ENCODE measurements at places on chromosomes 11 and 22. TPM values are rescaled to one million over a fixed set of nuclear protein-coding genes. Genes with fewer than 3 reads are reported as not detected.

Gene SCGB1D2
- total RNA-seq, result not detected

Gene SRSF8
- 23.9 TPM for total RNA-seq

Gene SLC6A5
- not detected for total RNA-seq

Gene MOGAT2
- not detected for total RNA-seq

Gene PKP3
- total RNA-seq, result 0.09 TPM

Gene HTR3A
- not detected for total RNA-seq

Gene ENTHD1
- total RNA-seq, result 0.21 TPM

Gene CRYBA4
- not detected for total RNA-seq

Gene ACTN3
- total RNA-seq, result not detected

Gene PHOX2A
- total RNA-seq, result not detected

Gene APOBEC3F
- 39.8 TPM for total RNA-seq

DNA sequence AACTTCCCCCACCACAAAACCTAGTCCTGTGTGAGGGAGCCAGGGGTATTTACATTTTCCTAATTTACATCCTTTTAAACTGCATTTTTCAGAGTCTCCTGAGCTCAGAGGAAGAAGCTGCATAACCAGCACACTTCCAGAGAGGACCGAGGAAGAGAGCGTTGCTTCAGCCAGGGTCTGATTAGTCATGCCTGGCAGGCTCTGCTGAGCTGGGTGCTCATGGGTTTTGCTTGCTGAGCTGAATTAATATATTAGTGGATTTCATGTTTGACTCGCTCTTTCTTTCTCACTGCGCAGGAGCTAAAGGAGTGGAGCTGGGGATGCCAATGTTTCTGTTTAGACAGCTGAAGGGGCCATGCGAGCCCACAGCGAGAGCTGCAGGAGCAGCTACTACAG is 539.3 kb upstream of the B3GAT1 start:
- H3K4me1 ChIP-seq, result no peaks in the 10 kb centered on the region
- H3K27ac ChIP-seq, result no peak overlapping the region
- no peak overlapping the region for H3K4me3 ChIP-seq
- DNase-seq, result no peak

- DNase-seq, result no peak
- peaks cover 28% of the 10 kb centered on the region for H3K27me3 ChIP-seq
- H3K36me3 ChIP-seq, result no peaks in the 10 kb centered on the region
- H3K4me1 ChIP-seq, result no peaks in the 10 kb centered on the region
Measured at GRCh38 chr11:112477581-112478317, 217.1 kb upstream of the PLET1 start.

DNA sequence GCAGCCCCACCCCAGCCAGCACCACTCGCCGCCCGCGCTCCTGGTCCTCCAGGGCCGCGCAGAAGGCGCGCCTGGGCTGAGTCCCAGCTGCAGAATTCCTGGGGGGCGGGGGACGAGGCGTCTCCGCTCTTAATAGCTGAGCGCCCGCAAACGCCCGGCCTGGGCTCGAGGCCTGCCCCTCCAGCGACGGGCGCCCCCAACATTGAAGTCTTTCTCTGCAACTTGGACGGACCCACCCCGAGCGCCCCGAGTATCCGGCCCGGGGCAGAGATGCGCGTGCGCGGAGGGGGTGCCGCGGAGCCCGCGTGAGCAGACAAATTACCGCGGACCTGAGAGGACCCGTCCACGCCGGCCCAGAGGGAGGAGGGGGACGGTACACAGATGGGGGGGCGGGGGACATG is 6.7 kb upstream of the SYT7 start:
- H3K36me3 ChIP-seq, result no peaks in the 10 kb centered on the region
- H3K4me1 ChIP-seq, result peaks cover 4% of the 10 kb centered on the region
- peaks cover 44% of the 10 kb centered on the region for H3K27me3 ChIP-seq
- DNase-seq, result no peak
- no peak overlapping the region for H3K4me3 ChIP-seq
- no peak overlapping the region for H3K27ac ChIP-seq

DNA sequence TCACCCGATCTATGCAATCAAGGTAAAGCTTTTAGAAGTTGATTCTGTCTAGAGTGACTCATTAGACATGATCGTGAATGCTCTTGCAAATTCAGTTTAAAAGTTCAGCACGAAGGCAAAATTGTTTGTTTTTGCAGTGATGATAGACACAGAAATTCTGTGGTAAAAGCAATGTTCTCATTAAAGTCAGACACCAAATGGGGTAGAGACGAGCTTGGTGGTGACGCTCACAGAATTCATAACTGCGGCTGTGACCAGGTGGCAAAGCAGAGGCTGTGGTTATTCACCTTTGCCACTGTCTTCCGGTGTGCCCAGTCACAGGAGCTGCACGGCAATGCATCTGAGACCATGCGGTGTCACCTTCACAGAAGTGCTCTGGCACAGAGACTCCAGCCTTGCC is 83.4 kb downstream of the WNT7B start:
- peaks cover 3% of the 10 kb centered on the region for H3K27me3 ChIP-seq
- H3K4me3 ChIP-seq, result no peak overlapping the region
- no peak for DNase-seq

DNA sequence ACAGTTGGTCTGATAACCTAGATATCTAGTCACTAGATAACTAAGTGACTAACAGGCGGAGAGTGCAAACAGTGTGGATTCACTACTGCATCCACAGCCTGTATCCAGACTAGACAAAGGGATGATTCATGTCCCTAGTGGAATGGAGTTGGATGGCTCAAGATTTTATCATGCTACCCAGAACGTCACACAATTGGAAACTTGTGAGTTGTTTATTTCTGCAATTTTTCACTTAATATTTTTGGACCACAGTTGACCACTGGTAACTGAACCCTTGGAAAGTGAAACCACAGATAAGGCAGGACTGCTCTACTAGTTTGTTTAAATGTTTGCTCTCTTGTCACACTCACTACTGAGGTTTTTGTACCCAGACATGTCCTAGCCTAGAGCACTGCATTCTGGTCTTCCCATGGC is 76.0 kb downstream of the UBASH3B start:
- peaks cover 55% of the 10 kb centered on the region for H3K4me1 ChIP-seq
- no peak for DNase-seq
- peaks cover 28% of the 10 kb centered on the region for H3K36me3 ChIP-seq
- no peak overlapping the region for H3K27ac ChIP-seq
- H3K27me3 ChIP-seq, result no peaks in the 10 kb centered on the region
- H3K4me3 ChIP-seq, result no peak overlapping the region

- H3K36me3 ChIP-seq, result no peaks in the 10 kb centered on the region
- H3K27me3 ChIP-seq, result no peaks in the 10 kb centered on the region
- no peak overlapping the region for H3K4me3 ChIP-seq
- no peak overlapping the region for H3K27ac ChIP-seq
- DNase-seq, result no peak
- no peaks in the 10 kb centered on the region for H3K4me1 ChIP-seq
Measured at GRCh38 chr11:15695096-15695721, 580.5 kb downstream of the INSC start.

- H3K36me3 ChIP-seq, result no peaks in the 10 kb centered on the region
- H3K4me1 ChIP-seq, result no peaks in the 10 kb centered on the region
- no peak overlapping the region for H3K27ac ChIP-seq
- H3K4me3 ChIP-seq, result no peak overlapping the region
- DNase-seq, result no peak
Measured at GRCh38 chr11:16572945-16573344, 165.5 kb upstream of the C11orf58 start.

DNA sequence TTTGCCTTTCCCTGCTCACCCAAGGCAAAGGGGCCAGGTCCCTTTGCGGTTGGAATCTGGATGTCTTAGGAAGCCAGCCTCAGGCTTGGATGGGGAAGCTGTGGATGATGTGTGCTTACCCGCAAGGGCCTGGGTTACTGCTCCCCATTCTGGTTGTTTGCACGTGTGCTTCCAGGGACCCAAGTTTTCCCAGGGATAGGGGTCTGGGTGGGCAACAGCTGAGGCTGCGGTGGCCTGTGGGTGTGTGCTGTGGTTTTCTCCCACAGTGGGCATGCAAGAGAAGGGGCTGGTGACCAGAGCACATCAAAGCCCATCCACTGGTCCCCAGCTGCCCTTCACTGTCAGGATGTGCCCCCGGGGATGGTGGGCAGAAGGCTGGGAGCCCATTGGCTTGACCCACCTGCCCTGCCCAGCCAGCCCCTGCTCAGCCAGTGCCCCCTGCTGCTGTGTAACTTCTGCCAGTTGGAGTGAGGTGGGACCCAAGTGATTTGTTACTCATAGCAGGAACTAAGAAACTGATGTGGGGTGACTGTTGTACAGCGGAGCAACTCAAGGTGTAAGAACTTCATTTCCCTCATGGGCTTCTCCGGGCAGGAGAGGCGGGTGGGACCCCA is 3.3 kb downstream of the CAPN5 start:
- H3K27me3 ChIP-seq, result peaks cover 23% of the 10 kb centered on the region
- no peak for DNase-seq
- H3K27ac ChIP-seq, result no peak overlapping the region
- no peaks in the 10 kb centered on the region for H3K36me3 ChIP-seq

DNA sequence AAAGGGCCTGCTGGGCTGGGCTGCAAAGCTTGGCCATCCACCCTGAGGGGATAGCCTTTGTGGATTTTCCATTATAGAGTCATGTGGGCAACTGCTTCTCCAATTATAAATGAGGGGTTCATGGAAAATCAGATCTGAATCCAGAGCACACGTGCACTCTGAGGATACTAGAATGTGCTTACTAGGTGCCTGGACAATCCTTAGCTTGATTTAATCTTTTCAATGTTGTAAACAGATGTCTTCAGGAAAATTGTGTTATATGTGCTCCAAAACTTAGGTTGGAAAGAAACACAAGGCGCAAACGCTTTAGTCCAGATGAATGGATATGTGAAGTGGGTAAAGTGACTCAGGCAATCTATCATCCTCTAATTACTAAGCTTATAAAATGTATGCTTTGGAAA is 92.0 kb downstream of the SLC17A6 start:
- H3K36me3 ChIP-seq, result no peaks in the 10 kb centered on the region
- no peak overlapping the region for H3K27ac ChIP-seq
- peaks cover 21% of the 10 kb centered on the region for H3K27me3 ChIP-seq
- H3K4me1 ChIP-seq, result peaks cover 5% of the 10 kb centered on the region

DNA sequence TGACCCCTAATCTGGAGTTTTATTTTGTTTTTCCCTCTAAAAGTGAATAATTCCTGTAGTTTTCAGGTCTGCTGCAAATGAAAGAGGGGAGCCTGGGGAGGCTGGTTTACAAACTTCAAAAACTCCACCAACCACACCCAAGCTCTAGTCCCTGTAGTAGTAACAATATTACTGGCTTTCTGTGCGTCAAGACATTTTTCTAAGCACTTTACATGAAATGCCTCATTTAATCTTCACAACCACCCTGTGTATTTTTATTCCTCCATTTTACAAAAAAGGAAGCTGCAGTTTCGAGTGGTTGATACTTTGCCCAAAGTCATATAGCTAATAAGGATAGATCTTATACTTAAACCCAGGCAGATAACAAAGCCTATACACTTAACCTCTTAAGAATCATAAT is 23.5 kb downstream of the CTNND1 start:
- no peak overlapping the region for H3K4me3 ChIP-seq
- no peaks in the 10 kb centered on the region for H3K36me3 ChIP-seq
- no peak overlapping the region for H3K27ac ChIP-seq
- no peaks in the 10 kb centered on the region for H3K27me3 ChIP-seq
- no peak for DNase-seq

GRCh38 chr11:121773076-121773475 is 320.3 kb upstream of the SORL1-AS1 start:
- H3K36me3 ChIP-seq, result no peaks in the 10 kb centered on the region
- no peak overlapping the region for H3K4me3 ChIP-seq
- no peak overlapping the region for H3K27ac ChIP-seq
- no peaks in the 10 kb centered on the region for H3K4me1 ChIP-seq
- H3K27me3 ChIP-seq, result no peaks in the 10 kb centered on the region

- H3K4me3 ChIP-seq, result no peak overlapping the region
- no peaks in the 10 kb centered on the region for H3K36me3 ChIP-seq
- no peak for DNase-seq
- no peaks in the 10 kb centered on the region for H3K27me3 ChIP-seq
- H3K27ac ChIP-seq, result no peak overlapping the region
Measured at GRCh38 chr22:45230026-45230721, 10.5 kb downstream of the KIAA0930 start.

DNA sequence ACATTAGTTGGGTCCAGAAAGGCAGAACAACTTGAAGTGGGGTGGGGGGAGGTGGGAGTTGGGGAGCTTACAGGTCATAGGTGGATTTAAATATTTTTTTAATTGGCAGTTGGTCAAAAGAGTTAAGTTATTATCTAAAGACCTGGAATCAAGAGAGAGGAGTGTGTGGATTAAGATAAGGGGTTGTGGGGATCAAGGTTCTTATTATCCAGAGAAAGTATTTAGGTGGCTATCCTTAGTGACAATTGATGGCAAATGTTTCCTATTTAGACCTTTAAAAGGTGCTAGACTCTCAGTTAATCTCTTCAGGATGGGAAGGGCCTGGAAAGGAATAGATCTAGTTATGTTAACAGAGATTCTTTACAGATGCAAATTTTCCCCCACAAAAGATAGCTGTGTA is 120.7 kb upstream of the OR9Q1 start:
- H3K27me3 ChIP-seq, result peaks cover 4% of the 10 kb centered on the region
- H3K4me1 ChIP-seq, result peaks cover 2% of the 10 kb centered on the region
- DNase-seq, result no peak
- no peak overlapping the region for H3K4me3 ChIP-seq
- H3K27ac ChIP-seq, result no peak overlapping the region
- H3K36me3 ChIP-seq, result no peaks in the 10 kb centered on the region

DNA sequence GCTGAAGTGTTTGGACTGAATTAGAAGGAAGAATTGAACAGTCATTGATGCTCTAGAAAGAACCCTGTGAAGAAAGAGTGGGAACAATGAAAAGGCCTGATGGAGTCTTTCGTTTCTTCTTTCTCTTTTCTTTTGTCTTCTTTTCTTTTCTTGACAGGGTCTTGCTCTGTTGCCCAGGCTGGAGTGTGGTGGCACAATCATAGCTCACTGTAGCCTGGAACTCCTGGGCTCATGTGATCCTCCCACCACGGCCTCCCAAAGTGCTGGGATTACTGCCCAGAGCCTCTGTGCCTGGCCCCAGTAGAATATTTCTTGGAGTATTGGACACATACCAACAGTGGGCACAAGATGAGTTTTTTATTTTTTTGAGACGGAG is 1.1 kb downstream of the FEN1 start:
- peaks cover 50% of the 10 kb centered on the region for H3K4me1 ChIP-seq
- H3K27me3 ChIP-seq, result no peaks in the 10 kb centered on the region
- peaks cover 54% of the 10 kb centered on the region for H3K36me3 ChIP-seq
- no peak for DNase-seq
- H3K4me3 ChIP-seq, result peak overlapping the region; percentile 90
- H3K27ac ChIP-seq, result peak overlapping the region; percentile 100
